ENCODE measurements at places on chromosomes 16 and 17.

DNA sequence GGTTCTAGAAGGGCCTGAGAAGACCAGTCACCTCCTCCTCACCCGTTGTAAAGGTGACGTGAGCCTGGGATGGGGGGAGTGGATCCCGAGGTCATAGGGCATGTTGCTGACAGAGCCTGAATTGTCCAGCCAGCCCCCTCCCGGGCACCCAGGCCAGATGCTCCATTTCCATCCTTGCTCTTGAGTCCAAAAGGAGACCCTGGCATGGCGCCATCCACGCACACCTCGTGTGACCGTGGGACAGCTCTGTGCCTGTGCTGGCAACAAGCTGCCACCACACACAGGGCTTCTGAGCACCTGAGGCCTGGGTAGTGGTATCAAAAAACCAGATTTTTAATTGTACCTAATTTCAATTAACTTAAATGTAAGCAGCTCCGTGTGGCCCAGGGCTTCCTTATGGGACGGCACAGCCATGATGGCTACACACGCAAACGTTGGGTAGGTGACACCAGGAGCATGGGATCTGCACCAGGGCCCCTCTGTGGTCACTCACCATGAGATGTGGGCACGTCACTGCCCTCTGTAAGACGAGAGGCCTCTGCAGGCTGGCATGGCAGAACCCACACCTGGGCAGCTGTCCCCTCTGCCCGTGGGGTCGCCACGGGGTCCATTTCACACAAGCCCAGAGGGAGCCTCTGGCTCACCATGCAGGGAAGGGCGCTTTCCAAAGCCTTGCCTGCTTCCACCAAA lies 37.6 kb upstream of the ZNF469 start:
- ATAC-seq = no peak

GRCh38 chr17:4539576-4540223 lies 15.5 kb downstream of the MYBBP1A start:
- no peak for ATAC-seq

GRCh38 chr16:57648581-57649442 lies 19.3 kb upstream of the ADGRG3 start:
- ATAC-seq = peak; percentile 78

DNA sequence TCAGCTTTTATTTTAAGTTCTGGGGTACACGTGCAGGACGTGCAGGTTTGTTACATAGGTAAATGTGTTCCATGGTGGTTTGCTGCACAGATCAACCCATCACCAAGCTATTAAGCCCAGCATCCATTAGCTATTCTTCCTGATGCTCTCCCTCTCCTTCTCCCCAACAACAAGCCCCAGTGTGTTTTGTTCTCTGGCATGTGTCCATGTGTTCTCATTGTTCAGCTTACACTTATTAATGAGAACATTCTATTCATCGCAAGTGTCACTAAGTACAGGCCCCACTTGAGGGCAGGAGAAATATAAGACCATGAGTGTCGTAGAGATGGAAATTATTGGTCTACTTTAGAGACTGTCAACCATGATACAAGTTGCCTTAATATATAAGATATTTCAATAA lies 615.1 kb downstream of the CDH8 start:
- ATAC-seq = no peak
